ENCODE measurements at places on chromosomes 11 and 22.

GRCh38 chr22:39724390-39724789, 153.8 kb downstream of the CACNA1I start:
- DNase-seq = no peak

DNA sequence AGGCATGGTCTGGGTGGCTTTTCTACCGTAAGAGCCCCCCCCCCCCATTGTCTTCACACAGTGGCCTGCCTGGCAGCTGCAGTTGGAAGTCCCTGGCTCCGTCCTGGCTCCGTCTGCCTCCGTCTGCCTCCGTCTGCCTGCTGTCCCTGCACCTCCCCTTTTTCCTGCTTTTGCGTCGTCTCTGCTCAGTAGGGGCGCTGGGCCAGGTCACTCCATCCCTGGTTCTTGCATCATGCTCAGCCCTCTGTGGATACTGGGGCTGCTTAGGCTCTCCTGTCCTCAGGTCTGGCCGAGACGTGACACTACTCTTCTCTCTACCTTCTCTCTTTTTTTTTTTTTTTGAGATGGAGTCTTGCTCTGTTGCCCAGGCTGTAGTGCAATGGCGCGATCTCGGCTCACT, 27.8 kb downstream of the AP2A2 start:
- DNase-seq = no peak

- no peak for DNase-seq
Observed at GRCh38 chr11:69211920-69212797, 56.4 kb downstream of the SMIM38 start.

DNA sequence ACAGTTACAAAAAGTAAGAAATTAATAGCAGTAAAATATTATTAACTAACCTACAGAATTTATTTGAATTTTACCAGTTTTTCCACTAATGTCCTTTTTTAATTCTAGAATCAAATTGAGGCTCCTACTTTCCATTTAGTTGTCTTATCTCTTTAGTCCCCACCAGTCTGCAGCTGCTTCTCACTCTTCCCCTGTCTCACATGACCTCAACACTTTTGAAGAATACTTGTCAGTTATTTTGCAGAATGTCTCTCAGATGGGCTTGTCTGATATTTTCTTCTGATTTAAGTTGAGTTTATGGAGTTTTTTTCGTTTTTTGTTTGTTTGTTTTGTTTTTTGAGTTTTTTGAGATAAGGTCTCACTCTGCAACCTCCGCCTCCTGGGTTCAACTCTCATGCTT, 74.3 kb upstream of the ADORA2A start:
- no peak for DNase-seq

DNA sequence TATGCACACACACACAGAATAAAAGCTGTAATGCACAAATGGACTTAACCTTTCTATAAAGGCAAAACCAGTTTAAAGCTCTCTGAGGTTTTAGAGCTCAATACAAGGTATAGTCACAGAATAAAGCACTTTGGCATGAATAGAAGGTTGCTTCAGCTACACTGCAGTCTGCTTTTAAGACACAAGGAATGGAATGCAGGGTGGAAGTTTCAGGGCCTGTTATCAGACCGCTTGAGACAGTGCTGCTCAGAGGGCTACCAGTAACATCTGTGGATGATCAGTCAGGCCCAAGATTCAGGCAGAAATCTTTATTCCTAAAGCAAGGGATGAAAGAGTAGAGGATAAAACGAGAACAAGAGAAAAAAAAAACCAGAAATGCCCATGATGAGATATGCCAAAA, 46.7 kb downstream of the CD44 start:
- no peak for DNase-seq

- DNase-seq = no peak
Observed at GRCh38 chr22:26845021-26845743, 187.8 kb downstream of the MIAT start.

DNA sequence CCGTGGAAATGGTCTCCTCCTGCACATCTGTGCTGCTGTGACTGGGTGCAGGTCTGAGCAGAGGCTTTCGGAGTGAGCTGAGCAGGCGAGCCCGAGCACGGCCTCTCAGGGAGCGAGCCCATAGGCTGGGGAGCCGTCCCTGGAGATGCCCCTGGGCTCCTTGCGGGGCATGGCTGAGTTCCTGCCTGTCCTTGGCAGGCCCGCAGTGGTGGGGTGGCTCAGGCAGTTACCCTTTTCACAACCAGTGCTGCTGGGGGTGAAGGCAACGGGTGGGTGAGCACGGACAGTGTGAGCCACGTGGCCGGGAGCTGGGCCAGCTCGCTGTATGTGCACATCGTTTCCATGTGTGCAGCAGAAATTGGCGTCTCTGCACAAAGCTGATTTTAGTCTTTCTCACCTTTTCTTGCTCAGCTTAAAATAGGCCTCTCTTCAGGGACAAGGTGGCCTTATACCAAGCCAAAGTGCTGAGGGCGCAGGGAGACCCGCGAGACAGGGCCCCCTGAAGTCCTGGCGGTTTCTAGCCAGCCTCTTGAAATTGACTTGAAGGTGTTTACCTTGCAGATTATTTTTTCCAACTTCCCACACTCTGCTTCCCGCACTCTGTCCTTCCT, at the start of gene TP53AIP1:
TP53AIP1 (minus strand) TSS at position 55 of the 611 bp plus-strand sequence. CDS start 5,053 bp downstream, outside the sequence.
- no peak for DNase-seq

DNA sequence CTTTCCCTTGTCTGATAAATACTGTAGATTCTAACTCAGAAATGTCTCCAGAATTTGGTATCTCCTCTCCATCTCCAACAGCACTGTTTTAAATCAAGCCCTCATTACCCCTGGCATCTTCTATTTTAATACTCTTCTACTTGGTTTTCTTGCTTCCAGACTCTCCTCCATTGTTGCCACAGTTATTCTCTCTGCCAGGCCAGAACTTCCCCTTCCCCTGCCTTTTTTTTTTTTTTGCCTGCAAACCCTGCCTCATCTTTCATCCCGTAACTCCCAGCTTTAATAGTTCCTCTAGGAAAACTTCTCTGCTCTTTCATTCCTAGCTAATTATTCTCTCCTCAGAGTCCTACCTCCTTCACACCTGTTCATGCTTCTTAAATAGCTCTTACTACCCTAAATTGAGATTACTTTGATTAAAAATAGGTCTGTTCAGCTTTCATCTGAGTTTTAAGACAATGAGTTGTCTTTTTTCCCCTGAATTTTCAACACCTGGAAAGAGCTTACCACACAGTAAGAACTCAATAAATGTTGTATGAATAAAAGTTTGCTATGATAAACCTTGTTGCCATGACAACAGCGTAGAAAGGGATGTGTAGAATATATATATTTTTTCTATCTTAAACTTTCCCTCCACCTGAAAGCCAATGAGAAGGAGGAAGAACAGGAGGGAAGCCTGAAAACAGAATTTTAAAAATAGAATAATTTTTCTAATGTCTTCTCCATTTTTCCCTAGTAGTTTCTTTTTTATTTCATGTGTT, 3.6 kb downstream of the IL18 start:
- DNase-seq = no peak

- peak; percentile 32 for DNase-seq
Observed at GRCh38 chr11:95231881-95232605, 1.0 kb upstream of the SESN3 start.

- DNase-seq = no peak
Observed at GRCh38 chr22:45103756-45104155, 60.0 kb upstream of the NUP50 start.

- DNase-seq = no peak
Observed at GRCh38 chr11:116638463-116638862, 134.3 kb downstream of the BUD13 start.

GRCh38 chr11:34748036-34748435, 127.1 kb downstream of the EHF start:
- no peak for DNase-seq

- DNase-seq = no peak
Observed at GRCh38 chr11:63619967-63620366, 5.7 kb upstream of the PLAAT3 start.

DNA sequence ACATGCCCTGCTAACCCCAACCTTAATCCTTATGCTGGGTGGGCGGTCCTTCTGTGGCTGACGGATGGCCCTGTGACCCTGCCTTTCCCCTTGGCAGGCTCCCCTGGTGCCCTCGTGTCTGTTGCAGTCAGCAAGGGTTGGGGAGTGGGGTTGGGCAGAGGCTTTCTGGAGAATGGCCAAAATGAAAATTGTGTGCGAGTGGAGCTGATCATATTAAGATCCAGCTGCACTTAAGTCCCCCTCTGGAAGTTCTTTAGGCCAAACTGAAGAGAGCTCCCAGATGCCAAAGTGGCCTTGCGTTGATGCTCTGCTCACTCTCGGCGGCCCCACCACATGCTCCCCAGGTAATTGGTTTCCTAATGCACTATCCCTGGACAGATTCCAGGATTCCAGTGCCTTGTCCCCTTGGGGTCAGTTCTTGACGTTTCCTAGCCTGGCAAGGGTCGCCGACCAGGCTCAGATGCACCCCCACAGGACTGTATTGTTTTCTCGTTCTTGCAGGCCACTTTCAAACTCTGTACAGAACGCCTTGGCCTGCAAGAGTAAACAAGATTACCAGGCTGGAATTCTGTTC, 16.4 kb upstream of the C11orf96 start:
- DNase-seq = no peak

- no peak for DNase-seq
Observed at GRCh38 chr11:116107229-116107628, 603.0 kb upstream of the CADM1 start.

DNA sequence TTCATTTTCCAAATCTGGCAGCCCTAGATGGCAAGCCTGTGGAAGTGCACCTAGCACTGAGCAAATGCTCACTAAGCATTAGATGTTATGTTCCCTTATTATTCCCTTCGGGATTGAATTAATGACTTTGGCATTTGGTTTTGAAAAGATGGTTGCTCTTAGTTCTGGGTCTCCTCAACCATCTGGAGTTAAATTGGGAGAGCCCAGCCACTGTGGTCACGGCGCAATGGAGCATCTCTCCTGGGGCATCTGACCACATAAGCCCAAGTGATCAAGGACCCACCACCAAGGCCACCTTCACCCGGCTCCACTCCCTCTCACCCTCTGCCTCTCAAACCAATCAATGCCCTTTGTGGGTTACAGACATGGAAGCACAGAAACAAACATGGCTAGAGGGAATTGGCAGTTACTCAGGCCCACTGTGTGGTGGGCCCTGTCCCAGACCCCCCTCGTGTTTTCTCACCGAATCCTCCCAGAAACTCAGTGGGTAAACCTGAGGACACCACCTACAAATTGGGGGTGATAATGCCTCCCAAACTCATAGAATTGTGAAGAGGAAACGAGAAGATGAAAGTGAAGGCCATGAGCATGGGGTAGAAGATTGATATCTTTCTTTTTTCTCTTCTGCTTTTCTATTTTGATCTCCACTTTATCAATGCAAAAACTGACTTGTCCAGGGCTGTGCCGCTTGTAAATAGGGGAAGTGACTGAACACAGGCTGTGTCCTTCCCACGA, 52.2 kb downstream of the IRAG1 start:
- DNase-seq = no peak

- DNase-seq = no peak
Observed at GRCh38 chr11:134999590-134999989, 587.5 kb upstream of the B3GAT1 start.

DNA sequence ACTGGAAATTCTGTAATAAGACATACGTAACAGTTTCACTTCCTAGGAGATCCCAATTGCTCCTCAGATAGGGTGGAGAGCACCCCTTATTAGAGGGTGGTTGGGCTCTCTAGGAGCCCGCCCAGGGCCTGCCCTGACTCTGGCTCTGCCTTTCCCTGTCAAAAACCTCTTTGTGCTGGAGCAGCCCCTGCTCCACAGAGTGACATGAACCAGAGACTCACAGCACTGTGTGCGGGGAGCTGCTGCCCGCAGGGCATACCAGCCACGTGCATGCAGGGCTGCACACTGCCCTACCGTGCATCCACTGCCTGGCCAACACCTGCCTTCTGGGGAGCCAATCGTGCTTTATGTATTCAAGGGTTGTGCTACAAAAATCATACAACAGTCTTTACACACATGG, 24.3 kb downstream of the KCNQ1OT1 start:
- DNase-seq = no peak

GRCh38 chr11:100741866-100742625, 55.0 kb downstream of the ARHGAP42 start:
- no peak for DNase-seq

GRCh38 chr11:113151521-113151920, 162.9 kb upstream of the TTC12 start:
- DNase-seq = no peak

- no peak for DNase-seq
Observed at GRCh38 chr11:45165386-45165785, 18.9 kb downstream of the PRDM11 start.

DNA sequence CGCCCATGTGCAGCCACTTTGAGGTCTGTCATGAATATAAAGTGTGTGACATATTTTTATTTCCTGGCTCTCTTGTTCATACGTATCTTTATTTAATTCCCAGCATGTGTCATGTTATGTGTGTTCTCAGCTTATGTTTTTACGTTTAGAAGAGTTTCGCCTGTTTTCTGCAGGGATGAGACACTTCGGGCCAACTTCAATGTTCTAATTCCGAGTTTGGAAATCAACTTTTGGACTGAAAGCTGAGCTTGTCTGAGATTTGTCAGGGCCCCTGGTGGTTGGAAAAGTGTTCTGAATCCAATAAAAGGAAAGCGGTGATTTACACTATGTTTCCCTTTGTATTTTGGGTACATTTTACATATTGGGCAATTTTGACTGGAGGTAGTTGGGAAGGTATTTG, 810.7 kb downstream of the TBC1D22A start:
- DNase-seq = no peak

DNA sequence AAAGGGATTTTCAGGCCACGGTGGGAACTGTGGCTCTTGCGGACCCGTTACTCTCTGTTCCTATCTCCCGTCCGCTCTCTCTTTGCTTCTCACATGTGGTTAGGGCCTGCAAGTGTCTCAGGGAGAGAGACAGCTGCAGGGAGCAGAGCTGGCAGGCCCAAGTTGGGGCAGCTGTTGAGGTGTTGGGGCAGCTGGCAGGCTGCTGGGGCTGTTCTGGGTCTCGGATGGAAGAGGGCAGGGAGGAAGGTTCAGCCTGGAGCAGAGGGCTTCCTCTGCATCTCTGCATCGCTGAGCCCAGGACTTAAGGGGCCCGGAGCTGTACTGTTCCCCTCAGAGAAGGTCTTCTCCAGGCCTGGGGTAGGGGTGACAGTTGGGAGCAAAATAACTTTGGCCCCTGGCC, 2.6 kb upstream of the CNIH2 start:
- no peak for DNase-seq

DNA sequence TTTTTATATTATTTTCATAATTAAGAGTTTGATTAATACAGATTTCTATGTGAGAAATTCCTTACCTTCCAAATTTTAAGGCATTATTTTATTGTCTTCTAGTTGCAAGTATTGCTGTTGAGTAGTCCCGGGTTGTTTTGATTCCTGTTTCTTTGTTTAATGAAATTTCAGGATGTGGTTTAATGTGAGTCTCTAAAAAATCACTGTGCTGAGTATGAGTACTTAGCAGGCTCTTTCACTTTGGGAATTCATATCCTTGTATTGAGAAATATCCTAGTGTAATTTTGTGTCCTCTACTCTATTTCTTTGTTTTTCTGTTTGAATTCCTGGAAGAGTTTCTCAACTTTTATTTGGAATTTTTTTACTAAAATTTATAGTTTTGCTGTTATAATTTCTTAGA, 113.2 kb downstream of the TMEM135 start:
- no peak for DNase-seq
